ENCODE measurements at places on chromosomes 7 and 10.

GRCh38 chr10:130802301-130802700 is 509.2 kb downstream of the TCERG1L start:
- DNase-seq: no peak

- DNase-seq: no peak
Observed at GRCh38 chr10:90916392-90917237, 4.3 kb downstream of the ANKRD1 start.

DNA sequence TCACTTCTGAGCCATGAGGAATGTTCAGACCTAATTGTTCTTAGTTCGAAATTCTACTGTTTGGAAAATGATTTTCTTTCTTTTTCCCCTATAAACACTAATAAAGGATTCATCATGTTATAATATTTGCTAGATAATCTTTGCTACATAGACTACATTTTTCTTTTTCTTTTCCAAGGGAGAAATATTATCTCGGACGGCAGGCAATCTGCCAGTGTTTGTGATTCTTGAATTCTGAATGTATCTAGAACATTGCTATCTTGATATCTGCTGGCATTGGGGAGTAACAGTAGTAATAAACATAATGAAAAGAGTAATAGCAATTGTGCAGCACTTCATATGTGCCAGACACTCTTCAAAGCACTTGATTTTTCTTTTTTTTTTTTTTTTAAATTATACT is 107.7 kb upstream of the ZNF32 start:
- no peak for DNase-seq

DNA sequence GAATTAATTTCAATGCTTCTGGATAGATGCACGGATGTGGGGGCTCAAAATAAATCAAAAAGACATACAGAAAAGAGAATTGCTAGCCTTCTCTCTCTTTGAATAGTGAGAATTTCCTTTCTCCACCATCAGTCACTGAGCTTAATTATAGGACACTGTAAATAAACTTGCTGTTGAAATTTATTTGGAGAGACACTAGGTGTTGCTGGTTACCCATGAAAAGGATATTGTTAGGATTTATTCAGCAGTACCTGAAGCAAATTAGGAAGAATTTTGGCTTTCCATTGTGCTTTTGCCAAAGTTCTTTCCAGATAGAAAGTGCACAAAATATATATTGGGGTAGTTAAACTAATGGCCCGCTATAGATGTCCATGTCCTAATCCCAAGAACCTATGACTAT is 27.6 kb downstream of the GCC1 start:
- no peak for DNase-seq

- no peak for DNase-seq
Observed at GRCh38 chr10:73641328-73642060, at the start of gene MYOZ1. Gene MYOZ1 (minus strand): TSS chr10:73641474. CDS start chr10:73640017, 1,457 bp downstream.

DNA sequence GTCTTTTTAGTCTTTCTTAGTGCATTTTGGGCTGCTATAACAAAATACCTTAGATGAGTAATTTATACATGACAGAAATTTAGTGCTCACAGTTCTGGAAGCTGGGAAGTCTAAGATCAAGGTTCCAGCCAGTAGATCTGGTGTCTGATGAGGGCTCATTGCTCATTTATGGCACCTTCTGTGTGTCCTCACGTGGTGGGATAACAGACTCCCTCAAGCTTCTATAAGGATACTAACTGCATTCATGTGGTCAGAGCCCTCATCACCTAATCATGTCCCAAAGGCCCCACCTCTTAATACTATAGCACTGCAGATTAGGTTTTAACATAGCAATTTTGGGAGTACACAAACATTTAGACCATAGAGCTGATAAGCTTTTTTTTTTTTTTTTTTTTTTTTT is 80.4 kb downstream of the ZNRF2 start:
- DNase-seq: no peak

GRCh38 chr10:130201043-130201380 is 64.8 kb downstream of the GLRX3 start:
- no peak for DNase-seq

DNA sequence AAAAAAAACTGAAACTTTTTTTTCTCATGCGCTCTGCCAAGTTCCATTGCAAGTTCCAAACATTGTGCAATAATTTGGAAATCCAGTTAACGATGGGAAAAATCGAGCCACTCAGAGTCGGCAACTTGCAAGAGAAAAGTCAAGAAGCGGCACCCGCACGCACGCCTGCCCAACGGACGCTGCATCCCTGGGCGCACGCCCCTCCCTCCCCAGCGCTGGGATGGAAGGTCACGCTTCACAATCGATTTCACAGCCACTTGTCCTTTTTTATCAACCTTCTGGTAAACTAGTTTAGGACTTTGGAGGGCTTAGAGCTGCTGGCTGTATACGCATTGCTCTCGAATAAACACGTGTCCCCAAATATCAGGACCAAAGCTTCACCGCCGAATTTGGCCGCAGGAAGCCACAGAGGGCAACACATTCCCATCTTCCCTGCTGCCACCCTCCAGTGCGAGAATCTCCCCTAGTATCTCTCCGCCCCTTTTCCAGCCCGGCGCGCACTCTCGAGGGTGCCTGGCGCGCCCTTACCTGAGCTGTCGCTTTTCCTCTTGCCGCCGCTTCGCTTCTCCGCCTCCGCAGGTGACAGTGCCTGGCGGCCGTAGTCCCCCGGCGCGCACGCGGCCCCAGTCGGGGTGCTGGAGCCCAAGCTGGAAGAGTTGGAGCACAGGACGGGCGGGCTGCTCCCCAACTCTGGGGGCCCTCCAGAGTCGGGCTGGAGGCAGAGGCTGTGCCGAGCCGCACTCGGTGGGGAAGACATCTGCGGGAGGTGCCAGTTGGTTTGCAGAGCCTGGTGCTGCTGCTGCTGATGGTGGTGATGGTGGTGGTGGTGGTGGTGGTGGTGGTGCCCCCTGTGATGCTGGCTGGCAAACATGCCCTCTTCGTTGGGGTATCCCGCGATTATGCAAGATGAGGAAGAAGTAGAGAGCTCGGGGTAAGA is 857 bp downstream of the MEOX2 start:
- DNase-seq: no peak

DNA sequence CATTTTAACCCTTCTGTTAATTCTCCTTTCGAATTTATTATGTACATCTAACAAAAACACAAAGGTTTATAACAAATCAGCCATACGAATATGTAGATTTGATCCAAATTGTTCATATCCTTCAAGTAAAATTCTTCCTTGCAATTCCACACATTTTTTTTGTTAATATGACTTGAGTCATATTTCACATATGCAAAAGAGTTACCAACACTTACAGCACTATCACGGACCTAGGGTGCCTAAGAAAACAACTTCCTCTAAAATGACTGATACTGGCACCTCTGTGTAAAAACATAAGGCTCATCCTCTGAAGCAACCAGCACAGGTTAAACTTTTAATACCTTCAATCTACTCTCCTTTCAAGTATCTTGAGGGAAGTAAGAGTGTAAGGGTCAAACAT is 451.8 kb downstream of the SEMA3D start:
- no peak for DNase-seq

GRCh38 chr10:14712991-14713424 is 61.7 kb downstream of the FAM107B start:
- no peak for DNase-seq

DNA sequence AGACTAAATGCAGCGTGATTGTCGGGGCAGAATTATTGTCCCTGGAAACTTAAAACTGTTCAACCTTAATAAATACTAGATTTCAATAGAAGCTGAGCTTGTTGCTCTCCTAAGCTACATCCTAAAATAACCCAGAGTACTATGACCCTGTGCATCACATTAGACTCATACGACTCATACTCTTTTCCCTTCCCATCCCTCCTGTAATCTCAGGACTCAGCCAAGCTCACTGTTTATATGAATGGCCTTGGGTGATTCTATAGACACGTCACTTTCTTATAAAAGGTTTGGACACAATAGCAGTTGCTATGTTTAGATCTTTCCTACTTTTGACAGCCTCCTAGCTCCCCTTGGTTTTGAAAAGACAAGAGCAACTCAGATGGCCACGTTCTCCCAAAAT is 17.2 kb downstream of the TCF7L2 start:
- DNase-seq: no peak

DNA sequence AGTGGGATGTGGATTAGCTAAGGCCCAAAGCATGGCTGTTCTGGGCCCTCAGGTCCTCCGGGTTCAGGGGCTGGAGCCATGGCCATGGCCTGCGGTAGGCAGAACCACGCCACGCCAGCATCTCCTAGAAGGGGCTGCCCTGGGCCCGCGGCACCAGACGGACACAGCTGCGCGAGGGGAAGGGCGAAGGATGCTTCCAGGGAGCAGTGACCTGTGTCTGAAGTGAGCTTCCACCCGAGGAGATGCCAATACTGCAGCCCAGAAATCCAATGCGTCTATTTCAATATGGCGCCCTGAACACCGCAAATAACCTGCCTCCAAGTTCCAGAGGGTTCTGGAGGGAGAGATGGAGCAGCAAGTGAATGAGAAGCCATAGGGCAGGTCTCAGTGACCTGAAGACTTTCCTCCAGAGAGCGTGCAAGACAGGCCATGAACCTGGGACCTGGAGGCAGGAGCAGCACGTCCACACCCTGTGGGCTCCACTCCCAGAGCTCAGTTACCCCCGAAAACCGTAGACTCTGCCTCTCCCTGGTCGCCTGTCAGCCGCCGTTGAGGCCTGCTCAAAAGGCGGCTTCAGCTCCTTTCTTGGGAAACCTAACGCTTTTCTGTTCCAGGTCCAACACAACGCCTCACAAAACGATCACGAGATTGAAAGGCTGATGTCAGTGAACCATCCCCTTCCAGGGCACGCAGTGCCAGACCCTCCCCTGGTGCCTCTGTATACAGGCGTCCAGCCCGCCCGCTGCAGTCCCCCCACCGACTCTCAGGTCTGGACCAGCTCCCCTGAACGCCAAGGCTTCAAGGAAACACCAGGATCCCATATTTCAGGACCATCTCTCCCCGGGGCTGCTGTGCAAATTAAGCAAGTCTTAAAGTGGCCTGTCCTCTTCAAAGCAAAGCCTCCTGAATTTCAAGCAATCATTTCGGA is 37.4 kb downstream of the AMZ1 start:
- no peak for DNase-seq

DNA sequence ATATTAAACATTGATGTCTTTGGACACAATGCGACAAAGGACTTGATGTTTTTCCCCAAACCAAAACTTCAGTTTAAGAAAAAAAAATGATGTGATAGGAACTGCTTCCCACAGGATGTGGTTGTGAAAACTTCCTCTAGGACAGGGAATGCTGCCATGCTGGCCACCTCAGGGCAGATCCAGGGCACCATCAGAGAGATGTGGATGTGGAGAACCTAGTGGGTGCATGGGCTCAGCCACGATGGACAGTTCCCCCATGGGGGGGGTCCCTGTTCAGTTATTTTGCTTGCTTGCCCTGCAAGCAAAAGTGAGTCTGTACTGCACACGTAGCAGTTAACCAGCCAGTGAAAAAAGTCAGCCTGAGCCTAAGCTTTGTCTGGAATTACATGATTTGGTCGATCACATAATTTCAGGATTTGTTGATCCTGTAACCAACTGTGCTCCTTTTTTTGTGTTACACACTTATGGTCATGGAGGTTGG is 36.3 kb downstream of the LAMB4 start:
- DNase-seq: no peak
